ENCODE measurements at places on chromosomes 4 and X.

DNA sequence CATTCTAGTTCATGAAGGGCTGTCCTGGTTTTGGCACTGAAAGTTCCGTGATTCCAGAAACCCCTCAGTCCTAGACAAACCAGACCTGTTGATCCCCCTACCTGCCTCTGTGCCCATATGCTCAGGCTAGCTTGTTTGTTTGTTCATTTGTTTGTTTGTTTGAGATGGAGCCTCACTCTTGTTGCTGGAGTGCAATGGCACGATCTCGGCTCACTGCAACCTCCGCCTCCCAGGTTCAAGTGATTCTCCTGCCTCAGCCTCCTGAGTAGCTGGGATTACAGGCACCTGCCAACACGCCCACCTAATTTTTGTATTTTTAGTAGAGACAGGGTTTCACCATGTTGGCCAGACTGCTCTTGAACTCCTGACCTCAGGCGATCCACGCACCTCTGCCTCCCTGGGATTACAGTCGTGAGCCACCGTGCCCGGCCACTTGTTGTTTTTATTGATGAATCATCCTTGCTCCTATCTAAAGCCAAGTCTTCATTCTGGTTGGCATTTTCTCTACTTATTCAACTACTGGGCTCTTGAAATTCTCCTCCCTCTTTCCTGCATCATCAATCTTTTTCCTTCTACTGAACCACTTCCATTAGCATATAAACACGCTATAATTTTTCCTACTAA is 86.3 kb upstream of the BMP2K start:
- DNase-seq, result no peak

GRCh38 chrX:13201605-13202219 is 118.1 kb downstream of the ATXN3L start:
- DNase-seq, result no peak

- peak; percentile 40 for DNase-seq
Observed at GRCh38 chr4:163544407-163545038, 50.0 kb downstream of the TMA16 start.

GRCh38 chr4:110867981-110868720 is 245.3 kb upstream of the PITX2 start:
- DNase-seq, result no peak

- no peak for DNase-seq
Observed at GRCh38 chr4:141294306-141294705, 73.6 kb downstream of the ZNF330 start.

GRCh38 chrX:40471965-40472648 is 108.7 kb upstream of the ATP6AP2 start:
- DNase-seq, result no peak

DNA sequence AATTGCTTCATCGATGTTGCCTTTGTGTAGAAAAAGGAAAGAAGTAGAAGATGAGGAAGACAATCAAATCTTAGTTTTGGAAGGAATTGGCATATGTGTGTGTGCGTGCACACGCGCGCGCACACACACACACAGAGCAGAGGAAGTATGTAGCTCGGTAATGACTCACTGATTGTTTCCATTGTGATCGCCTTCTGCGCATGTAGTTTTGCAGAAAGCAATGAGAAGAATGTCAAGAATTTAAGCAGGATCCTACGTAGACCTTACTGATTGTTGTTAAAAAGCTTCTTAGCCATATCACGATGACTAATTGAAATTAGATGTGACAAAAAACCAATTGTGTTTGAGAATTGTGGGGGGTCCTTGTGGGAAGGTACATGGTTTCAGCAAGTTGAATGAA is 12.8 kb upstream of the LIMCH1 start:
- no peak for DNase-seq

DNA sequence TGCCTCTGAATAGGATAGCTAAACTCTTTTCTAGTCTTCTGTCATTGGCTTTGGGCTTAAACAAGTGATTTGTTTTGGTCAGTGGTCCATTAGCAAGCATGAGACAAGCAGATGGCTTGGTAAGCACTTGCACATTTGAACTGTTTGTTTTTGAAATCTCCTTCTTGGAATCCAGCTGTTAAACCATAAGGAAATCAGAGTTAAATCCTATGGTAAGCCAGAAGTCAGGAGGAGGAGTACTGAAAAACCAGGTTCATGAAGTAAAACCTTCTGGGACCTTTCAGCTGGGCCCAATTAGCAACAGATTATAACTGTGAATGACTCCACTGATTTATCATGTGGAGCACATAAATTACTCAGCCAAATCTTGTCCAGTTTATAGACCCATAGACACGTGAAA is 1042.5 kb upstream of the PABPC4L start:
- DNase-seq, result no peak

DNA sequence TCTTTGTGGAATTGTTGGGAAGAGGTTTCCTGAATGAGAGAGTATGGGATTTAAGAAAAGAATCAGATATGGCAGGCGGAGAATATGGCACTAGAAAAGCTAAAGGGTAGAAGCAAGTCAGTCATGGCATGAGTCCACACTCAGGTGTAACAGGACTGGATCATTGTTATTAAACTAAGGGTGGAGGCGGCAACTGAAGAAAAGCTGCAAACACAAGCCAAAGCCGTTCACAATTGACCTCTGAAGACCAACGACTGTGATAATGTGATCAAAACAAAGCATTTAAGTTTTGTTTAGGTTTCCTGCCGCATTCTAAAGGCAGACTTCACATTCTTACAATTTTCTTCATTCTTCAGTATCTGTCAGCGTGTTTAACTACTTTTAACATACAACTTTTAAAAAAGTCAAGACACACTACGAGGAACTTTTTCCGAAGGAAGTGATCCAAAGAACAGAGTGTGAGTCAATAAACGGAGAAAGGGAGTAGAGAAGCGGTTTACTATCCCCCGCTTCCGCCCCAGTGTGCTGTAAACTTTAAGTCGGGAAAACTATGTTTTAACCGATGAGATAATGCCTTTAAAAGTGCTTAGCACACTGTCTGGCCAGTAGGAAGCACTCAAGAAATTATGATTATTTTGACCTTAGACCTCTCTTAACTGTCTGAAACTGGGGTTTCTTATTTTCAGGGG is 909 bp upstream of the SLAIN2 start:
- no peak for DNase-seq

GRCh38 chrX:20066968-20067708 is 49.6 kb downstream of the MAP7D2 start:
- DNase-seq, result no peak

DNA sequence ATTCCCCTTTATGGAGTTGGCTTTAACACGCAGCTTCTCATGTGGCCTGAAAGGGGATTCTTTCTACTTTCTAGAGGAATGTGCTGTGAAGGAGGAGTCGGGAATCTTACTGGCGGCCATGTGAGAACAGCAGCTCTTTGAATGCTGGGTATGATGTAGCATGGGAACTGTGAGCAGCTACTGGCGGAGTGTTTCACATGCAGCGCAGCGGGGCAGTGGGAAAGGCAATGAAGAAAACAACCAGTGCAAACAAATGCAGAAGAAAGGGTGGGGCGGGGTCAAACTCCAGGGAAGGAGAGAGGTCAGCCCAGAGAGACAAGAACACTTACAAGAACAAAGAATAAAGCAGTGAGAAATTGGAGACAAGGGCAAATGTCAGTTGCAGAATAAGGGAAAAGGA is 363.8 kb upstream of the FTHL17 start:
- DNase-seq, result no peak

DNA sequence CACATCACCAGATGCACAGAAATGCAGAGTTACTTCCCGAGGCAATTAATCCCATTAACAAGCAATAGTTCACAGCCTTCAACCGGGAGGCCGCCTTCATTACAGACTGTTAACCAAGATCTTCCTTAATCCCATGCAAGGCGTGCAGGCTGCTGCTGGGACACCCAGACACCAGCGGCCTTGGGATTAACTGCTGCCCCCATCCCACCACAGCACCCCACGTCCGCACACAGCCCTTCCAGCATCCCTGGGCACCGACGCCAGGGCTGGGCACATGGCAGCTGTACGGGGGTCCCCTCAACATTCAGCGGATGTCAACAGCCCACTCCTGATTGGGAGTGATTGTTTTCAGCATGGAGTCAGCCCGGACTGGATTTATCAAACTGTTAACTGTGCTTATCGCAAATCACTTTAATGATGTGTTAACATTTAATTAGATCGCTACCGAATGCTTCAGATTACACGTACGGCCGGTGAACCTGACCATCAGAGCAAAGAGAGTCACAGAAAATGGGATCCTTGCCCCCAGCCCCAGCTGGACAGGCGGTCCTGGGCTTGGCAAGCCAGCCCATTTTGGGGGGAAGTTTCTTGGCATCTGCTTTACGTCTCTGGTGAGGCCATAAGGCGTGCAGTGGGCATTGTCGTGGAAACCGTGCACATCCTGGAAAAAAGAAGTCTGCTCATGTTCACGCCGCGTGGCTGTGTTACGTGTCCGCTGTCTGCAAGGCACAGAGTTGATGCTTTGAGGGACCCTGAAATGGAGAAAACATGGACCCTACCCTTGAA is 126.4 kb downstream of the HMX1 start:
- no peak for DNase-seq

DNA sequence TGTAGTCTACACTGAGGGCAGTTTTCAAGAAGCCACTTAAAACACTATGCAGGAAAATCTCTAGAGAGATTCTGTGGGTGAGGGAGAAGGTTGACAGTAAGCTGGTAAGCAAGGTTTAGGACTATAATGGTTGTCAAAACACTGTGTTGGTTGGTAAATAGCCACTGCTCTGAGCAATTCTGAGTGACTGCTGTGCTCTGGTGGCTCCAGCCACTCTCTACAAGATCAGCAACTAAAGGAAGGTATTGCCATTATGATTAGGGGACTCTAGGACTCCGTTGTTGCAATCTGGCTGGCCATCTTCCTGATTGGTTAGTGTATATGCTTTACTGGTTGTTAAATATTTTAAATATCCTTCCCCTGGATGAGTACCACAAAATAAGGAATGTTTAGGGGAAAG is 5.5 kb upstream of the FAM47E start:
- no peak for DNase-seq

DNA sequence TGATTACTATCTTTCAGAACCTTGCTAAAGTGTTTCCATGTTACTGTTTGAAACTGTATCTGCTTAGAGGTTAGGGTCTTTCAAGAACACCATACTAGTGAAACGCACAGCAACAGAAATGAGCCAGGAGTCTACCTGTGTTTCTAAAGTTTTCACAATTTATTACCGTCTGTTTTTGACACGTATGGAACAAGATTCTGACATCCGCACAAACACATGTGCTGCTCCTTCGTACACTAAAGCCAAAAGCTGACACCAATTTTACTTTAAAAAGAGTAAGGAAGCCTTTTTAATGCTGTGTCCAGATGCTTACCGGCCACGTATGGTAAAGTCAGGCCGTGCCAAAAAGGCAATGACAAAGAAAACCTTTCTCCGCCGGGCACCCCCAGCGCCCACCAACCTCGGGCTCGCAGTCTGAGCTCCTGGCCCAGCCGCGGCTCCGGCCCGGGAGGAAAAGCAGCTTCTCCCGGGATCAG is 532 bp downstream of the RPS4X start:
- DNase-seq, result no peak

- DNase-seq, result no peak
Observed at GRCh38 chr4:150816491-150816890, 198.6 kb downstream of the LRBA start.

DNA sequence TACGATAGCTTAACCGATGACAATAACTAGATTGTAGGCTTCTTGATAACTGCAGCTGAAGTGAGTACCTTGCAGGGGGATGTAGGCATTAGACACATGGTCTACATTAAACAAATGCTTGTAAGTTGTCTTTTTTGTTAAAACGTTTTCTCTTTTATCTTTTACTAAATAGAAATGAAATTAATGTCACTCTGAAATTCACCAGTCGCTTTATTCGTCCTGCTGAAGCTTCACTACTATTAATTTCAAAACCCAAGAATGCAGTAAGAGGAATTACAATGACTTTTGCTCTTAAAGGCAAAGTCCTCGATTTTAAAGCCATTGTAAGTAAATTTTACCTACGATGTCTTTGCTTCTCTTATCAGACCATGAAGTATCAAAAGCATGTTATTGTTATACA is 239.7 kb downstream of the CFAP47 start:
- DNase-seq, result no peak

- DNase-seq, result no peak
Observed at GRCh38 chr4:136831553-136831952, 700.7 kb downstream of the PCDH18 start.

DNA sequence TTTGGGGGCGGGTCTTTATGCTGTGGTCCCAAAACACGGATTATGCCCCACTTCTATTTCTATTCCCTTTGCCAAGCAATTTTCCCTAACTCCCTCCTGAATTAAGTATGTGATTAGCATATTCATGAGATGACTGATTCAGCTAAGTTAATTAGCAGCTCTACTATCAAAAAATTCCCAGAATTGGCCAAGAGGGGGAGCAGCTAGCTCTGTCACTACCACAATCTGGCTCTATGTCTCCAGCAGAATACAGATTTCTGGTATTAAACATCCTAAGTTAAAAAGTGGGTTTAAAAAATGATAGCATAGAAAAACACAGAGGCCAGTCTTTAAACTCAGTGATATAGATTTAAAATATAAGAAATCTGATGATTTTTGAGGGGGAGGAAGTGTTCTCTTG is 80.3 kb downstream of the GPC4 start:
- DNase-seq, result no peak

DNA sequence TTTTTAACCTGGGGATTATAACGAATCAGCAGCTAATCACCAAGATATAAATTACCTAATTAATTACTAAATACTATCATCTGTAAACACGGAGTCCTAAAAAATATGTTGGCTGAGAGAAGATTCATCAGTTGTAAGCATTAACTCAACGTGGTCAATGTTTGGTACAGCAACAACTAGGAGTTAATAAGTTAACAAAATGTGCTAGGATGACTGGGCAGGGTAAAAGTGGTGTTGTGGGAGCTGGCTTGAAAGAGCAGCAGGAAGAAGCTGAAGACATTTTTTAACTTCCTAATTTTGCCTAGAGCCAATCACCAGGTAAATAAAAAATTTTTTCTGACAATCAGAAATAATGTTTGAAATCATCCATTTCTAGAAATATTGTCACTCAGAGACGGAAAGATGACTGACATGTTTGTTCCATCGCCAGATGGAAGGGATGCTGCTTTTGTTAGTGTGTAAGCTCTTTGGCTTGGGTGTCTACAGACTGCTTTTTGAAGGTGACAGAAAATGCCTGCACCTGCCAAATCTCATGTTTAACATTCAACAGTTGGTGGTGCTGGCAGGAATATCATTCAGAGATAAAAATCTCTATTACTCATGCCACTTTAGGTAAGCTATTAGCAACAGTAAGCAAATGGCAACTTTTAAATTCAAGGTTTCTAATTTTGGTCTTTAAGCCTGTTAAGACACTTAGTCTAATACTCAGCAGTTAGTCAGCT is 1126.9 kb downstream of the STPG2 start:
- no peak for DNase-seq

- no peak for DNase-seq
Observed at GRCh38 chrX:134679221-134679620, 20.9 kb upstream of the PLAC1 start.

- no peak for DNase-seq
Observed at GRCh38 chrX:116142976-116143375, 27.6 kb upstream of the AGTR2 start.

Measured in activated T-cell treated with anti-CD3 and anti-CD28 coated beads for 4 hours (primary cell).